ENCODE measurements at places on chromosomes 16 and 17. TPM values are rescaled to one million over a fixed set of nuclear protein-coding genes. Genes with fewer than 3 reads are reported as not detected.
A peak's percentile ranks its signal among the peaks of the same experiment; 100 is the strongest.

DNA sequence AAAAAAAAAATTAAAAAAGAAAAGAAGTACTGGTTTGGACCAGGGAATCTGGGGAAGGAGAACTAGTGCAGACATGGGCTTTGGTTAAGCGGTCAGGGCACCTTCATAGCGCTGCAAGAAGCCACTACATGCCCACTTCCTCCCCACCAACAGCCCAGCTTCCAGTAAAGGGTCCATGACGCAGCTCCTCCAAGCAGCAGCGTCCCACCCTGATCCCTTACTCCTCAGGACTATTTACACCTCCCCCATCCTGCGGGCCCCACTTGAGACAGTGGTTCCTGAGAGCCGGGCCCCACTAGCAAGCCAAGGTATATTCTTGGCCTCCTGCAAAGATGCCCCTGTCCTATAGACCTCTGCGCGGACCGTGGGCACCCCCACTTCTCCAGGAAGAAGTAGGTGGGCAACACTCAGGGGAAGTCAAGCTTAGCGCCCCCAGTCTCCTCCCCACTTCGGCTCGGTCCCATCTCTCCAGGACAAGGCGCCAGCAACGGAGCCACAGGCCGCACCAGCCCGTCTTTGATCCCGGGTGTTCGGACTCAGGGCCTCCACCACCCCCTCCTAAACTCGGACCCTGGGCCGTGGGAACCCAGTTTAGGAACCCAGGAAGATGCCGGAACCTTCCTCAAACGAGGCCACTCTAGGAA is 913 bp upstream of the PRR14 start:
- H3K4me3 ChIP-seq: peak overlapping the region; percentile 75
- DNase-seq: no peak
- H3K27ac ChIP-seq: peak overlapping the region; percentile 91
- no peaks in the 10 kb centered on the region for H3K27me3 ChIP-seq

DNA sequence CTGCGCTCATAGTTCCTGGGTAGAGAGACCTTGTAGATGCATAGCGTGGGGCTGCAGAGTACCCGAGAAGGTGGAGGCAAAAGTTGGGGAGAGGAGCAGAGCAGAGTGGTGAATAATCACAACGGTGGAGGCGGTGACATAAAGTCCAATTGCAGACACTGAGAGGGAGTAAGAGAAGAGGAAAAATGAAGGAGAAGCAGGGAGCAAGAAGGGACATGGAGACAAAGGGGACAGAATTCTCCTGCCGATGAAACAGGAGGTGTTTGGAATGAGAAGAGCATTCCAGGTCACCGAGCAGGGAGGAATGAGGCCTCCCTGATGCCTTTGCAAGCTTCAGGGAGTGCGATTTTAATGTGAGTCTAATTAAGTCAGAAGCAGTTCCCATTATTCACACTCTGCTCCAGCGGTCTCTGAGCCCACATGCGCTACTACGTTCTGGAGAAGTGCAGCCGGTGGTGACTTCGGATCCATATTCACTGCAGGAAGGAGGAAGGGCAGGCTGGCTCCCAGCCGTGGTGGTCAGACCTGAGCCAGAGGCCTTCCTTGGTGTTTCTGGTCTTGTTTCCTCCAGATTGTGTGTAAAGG is 108.0 kb upstream of the DNAH9 start:
- H3K36me3 ChIP-seq: no peaks in the 10 kb centered on the region
- peaks cover 10% of the 10 kb centered on the region for H3K4me1 ChIP-seq
- H3K4me3 ChIP-seq: no peak overlapping the region

DNA sequence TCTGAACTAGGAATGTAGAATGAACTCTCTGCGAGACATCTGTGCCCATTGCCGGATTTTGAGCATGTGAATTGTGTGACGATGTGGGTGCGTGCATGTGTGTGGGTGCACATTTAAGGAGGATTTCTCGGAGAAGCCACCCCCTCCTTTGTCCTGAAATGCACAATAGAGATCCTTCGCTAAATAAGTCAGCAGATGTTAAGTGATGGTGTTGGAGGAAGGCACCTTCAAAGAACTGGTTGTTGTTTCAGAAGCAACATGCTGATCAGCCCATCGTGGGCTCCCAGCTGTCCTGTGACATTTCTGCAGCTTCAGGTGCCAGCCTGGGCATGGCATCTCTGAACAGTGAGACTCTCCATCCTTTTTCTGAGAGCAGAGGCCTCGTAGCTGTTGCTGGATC is 194.9 kb downstream of the MSI2 start:
- no peaks in the 10 kb centered on the region for H3K27me3 ChIP-seq
- no peaks in the 10 kb centered on the region for H3K36me3 ChIP-seq
- H3K4me1 ChIP-seq: no peaks in the 10 kb centered on the region

GRCh38 chr16:84790301-84790700 is 29.5 kb upstream of the CRISPLD2 start:
- H3K27ac ChIP-seq: no peak overlapping the region
- no peak for DNase-seq

DNA sequence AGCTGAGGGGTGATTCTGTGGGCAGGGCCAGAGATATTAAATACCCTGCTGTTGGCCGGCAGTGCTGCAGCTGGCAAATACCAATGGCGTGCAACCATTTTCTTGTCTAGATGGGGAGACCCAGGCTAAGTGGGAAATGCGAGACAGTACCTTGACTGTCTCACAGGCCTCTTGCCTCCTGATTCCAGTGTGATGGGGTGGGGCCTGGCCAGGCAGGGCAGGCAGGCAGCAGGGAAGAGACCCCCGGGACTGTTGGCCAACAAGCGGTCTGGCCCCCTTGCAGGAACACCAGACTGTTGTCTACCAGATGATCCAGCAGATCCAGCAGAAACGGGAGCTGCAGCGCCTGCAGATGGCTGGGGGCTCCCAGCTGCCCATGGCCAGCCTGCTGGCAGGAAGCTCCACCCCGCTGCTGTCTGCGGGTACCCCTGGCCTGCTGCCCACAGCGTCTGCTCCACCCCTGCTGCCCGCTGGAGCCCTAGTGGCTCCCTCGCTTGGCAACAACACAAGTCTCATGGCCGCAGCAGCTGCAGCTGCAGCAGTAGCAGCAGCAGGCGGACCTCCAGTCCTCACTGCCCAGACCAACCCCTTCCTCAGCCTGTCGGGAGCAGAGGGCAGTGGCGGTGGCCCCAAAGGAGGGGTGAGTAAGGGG is 5.7 kb upstream of the CISD3 start:
- no peak for DNase-seq
- no peak overlapping the region for H3K4me3 ChIP-seq
- no peak overlapping the region for H3K27ac ChIP-seq
- no peaks in the 10 kb centered on the region for H3K27me3 ChIP-seq

GRCh38 chr16:88196471-88197400 is 186.0 kb upstream of the ZNF469 start:
- no peak for DNase-seq
- no peak overlapping the region for H3K4me3 ChIP-seq
- no peaks in the 10 kb centered on the region for H3K36me3 ChIP-seq
- H3K27ac ChIP-seq: no peak overlapping the region
- no peaks in the 10 kb centered on the region for H3K4me1 ChIP-seq

GRCh38 chr17:47776330-47777197 is 43.5 kb downstream of the TBX21 start:
- H3K36me3 ChIP-seq: no peaks in the 10 kb centered on the region
- peaks cover 2% of the 10 kb centered on the region for H3K27me3 ChIP-seq
- H3K27ac ChIP-seq: no peak overlapping the region
- H3K4me3 ChIP-seq: no peak overlapping the region
- DNase-seq: no peak

GRCh38 chr16:53771655-53772497 is 67.9 kb downstream of the FTO start:
- H3K4me3 ChIP-seq: no peak overlapping the region
- no peak for DNase-seq
- H3K4me1 ChIP-seq: peaks cover 3% of the 10 kb centered on the region
- no peaks in the 10 kb centered on the region for H3K36me3 ChIP-seq
- H3K27me3 ChIP-seq: no peaks in the 10 kb centered on the region
- H3K27ac ChIP-seq: no peak overlapping the region

Gene COG4
- total RNA-seq: 62.0 TPM
